ENCODE measurements at places on chromosomes 7 and 10.

GRCh38 chr7:49927631-49928030 is 154.2 kb downstream of the VWC2 start:
- H3K4me3 ChIP-seq: no peak overlapping the region
- no peaks in the 10 kb centered on the region for H3K4me1 ChIP-seq
- no peak for DNase-seq
- peaks cover 4% of the 10 kb centered on the region for H3K36me3 ChIP-seq

- H3K27ac ChIP-seq: no peak overlapping the region
- H3K36me3 ChIP-seq: no peaks in the 10 kb centered on the region
- no peak for DNase-seq
- peaks cover 2% of the 10 kb centered on the region for H3K27me3 ChIP-seq
Observed at GRCh38 chr10:61470740-61471139, 17.6 kb upstream of the TMEM26 start.

DNA sequence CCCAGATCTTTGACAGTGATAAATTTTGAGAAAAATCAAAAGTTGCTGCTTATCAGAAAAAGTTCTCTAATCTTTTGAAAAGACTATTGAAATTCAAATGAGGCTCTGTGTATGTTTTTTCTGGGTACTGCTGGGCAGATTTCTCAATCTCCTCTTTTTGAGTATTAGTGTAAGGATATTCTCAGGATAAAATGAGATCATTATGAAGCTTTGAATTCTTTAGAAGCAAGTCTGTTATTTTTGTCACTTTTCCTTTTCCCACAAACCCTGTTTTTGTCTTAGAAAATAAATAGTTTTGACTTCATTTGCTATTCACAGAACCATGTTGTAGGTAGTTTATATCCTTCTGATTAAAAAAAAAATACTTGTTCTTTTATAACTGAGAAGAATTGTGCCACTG is 7.9 kb downstream of the STAM start:
- peaks cover 74% of the 10 kb centered on the region for H3K4me1 ChIP-seq
- no peak for DNase-seq
- peak overlapping the region; percentile 37 for H3K27ac ChIP-seq
- no peaks in the 10 kb centered on the region for H3K27me3 ChIP-seq

DNA sequence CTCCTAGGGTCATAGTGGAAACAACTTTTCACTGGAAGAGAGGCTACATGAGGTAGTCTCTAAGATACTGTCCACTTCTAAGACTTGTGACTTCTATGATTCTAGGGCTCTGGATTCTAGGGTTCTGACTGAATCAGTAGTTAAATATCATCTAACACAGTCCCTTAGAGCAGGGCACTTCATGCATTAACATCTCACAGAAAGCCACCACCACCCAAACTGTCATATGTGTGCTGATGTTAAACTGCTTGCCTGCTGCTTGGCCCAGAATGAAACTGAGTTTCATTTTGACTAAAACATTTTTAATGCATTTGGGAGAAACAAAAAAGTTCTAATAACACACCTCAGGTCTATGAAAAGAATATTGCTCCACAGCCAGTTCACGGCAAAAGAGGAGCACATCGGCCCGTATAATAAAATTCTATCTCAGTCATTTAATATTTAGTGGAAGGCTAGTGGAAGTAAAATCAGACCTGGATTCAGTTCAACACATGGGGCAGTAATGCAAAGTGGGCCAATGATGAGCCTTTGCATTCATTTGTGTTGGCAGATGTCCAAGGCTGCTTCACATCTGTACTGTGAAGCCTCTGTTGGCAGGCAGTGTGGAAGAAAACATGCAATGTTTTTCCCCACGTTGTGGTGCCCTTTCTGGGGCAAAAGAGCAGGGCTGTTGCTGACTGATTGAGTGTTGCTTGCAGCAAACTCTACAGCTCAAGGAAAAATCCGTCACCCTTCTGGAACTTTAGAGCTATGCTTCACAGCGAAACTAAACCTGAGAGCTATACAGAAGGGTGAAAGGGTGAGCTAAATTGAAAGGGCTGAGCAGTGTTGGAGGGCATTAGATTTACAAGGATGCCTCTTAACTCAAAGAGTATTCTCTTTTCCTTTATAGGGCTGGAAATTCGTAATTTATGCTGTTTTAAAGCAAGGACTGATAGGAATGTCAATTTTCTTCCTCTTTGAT is 33.5 kb upstream of the AUTS2 start:
- H3K4me3 ChIP-seq: no peak overlapping the region
- no peaks in the 10 kb centered on the region for H3K4me1 ChIP-seq
- DNase-seq: no peak
- no peak overlapping the region for H3K27ac ChIP-seq

GRCh38 chr7:155694851-155695250 is 50.4 kb downstream of the RBM33 start:
- no peak overlapping the region for H3K4me3 ChIP-seq
- no peak for DNase-seq
- peaks cover 52% of the 10 kb centered on the region for H3K4me1 ChIP-seq
- no peaks in the 10 kb centered on the region for H3K36me3 ChIP-seq
- H3K27me3 ChIP-seq: no peaks in the 10 kb centered on the region
- no peak overlapping the region for H3K27ac ChIP-seq

- peak overlapping the region; percentile 93 for H3K27ac ChIP-seq
- H3K4me3 ChIP-seq: peak overlapping the region; percentile 87
- H3K36me3 ChIP-seq: peaks cover 7% of the 10 kb centered on the region
- DNase-seq: peak; percentile 86
Observed at GRCh38 chr7:100211342-100211780, 8.4 kb upstream of the PVRIG start.

GRCh38 chr10:95355301-95355700 is 64.5 kb upstream of the PDLIM1 start:
- no peaks in the 10 kb centered on the region for H3K4me1 ChIP-seq
- no peak overlapping the region for H3K27ac ChIP-seq
- H3K36me3 ChIP-seq: no peaks in the 10 kb centered on the region
- DNase-seq: no peak
- H3K4me3 ChIP-seq: no peak overlapping the region

DNA sequence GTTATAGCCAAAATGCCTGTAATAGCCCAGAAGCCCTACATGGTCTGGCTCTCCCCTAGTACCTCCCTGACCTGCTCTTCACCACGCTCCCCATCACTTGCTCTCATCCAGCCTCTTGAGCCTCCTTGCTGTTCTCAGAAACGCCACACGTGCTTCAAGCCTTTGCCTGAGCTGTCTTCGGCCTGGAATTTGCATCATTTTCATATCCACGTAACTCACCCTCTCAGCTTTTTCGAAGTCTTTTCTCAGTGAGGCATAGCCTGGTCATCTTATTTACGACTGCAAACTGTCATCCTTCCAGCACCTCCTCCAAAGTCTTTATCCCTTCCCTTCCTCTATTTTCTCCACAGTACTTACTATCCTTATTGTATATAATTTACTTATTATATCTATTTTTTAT is 151.0 kb upstream of the AHR start:
- no peaks in the 10 kb centered on the region for H3K27me3 ChIP-seq
- no peak overlapping the region for H3K4me3 ChIP-seq
- no peaks in the 10 kb centered on the region for H3K36me3 ChIP-seq
- no peak overlapping the region for H3K27ac ChIP-seq
- DNase-seq: no peak
- H3K4me1 ChIP-seq: peaks cover 40% of the 10 kb centered on the region

- no peaks in the 10 kb centered on the region for H3K36me3 ChIP-seq
- no peak for DNase-seq
- no peak overlapping the region for H3K27ac ChIP-seq
- H3K4me3 ChIP-seq: no peak overlapping the region
Observed at GRCh38 chr10:116741391-116742351, 695 bp downstream of the HSPA12A start.

GRCh38 chr7:36523371-36524101 is 133.9 kb downstream of the ANLN start:
- no peaks in the 10 kb centered on the region for H3K27me3 ChIP-seq
- H3K36me3 ChIP-seq: peaks cover 17% of the 10 kb centered on the region
- no peak for DNase-seq
- H3K27ac ChIP-seq: peak overlapping the region; percentile 44
- no peak overlapping the region for H3K4me3 ChIP-seq
- peaks cover 51% of the 10 kb centered on the region for H3K4me1 ChIP-seq

- H3K4me3 ChIP-seq: peak overlapping the region; percentile 76
- peaks cover 4% of the 10 kb centered on the region for H3K36me3 ChIP-seq
- H3K4me1 ChIP-seq: peaks cover 53% of the 10 kb centered on the region
- H3K27ac ChIP-seq: peak overlapping the region; percentile 81
- no peaks in the 10 kb centered on the region for H3K27me3 ChIP-seq
Observed at GRCh38 chr10:69061305-69062161, 26.4 kb upstream of the SRGN start.

- no peak overlapping the region for H3K4me3 ChIP-seq
- H3K27me3 ChIP-seq: peaks cover 8% of the 10 kb centered on the region
- no peaks in the 10 kb centered on the region for H3K4me1 ChIP-seq
Observed at GRCh38 chr10:34751272-34751671, 63.8 kb downstream of the PARD3 start.

DNA sequence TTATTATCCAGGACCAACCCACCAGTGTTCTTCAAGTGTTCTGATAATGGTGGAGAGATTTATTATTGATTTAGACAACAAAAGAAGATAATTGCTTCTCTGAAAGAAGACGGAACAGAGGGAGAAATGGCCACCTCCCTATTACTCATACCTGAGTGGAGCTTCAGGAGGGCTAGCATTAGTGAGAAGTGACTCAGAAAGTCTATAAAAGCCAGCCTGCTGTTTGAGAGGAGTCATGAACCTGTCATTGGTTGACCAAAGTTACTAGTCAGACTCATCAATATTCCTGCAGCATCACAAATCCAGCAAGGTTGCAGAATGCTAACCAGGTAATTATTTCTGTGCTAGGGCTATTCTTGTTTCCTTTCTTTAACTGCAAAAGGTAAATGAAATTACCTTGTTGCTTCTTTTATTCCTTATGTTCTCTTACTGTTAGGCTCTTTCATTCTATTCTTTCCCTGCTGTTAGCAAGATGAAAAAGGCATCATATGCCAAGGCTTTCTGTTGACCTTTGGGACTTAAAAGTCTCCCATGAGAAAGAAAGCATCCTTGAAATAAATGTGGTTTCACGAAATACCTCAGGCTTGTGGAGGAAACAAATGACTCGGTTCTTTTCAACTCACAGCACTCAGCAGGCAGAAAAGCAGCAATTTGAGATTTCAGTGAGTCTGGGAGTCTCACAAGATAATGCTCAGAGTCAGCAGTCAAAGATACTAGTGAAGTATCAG is 256.4 kb upstream of the PHYHIPL start:
- no peak overlapping the region for H3K27ac ChIP-seq
- no peaks in the 10 kb centered on the region for H3K4me1 ChIP-seq
- DNase-seq: no peak

GRCh38 chr10:20473023-20473760 is 423.9 kb downstream of the NEBL start:
- H3K4me1 ChIP-seq: peaks cover 14% of the 10 kb centered on the region
- H3K36me3 ChIP-seq: no peaks in the 10 kb centered on the region
- peak overlapping the region; percentile 43 for H3K4me3 ChIP-seq
- H3K27me3 ChIP-seq: no peaks in the 10 kb centered on the region
- DNase-seq: no peak
- peak overlapping the region; percentile 19 for H3K27ac ChIP-seq

GRCh38 chr7:115680921-115681320 is 349.6 kb downstream of the TFEC start:
- no peaks in the 10 kb centered on the region for H3K27me3 ChIP-seq
- no peak for DNase-seq

- H3K4me3 ChIP-seq: no peak overlapping the region
- H3K27ac ChIP-seq: no peak overlapping the region
- no peaks in the 10 kb centered on the region for H3K4me1 ChIP-seq
- H3K36me3 ChIP-seq: no peaks in the 10 kb centered on the region
- no peak for DNase-seq
Observed at GRCh38 chr7:78099715-78100394, 301.3 kb downstream of the PHTF2 start.

DNA sequence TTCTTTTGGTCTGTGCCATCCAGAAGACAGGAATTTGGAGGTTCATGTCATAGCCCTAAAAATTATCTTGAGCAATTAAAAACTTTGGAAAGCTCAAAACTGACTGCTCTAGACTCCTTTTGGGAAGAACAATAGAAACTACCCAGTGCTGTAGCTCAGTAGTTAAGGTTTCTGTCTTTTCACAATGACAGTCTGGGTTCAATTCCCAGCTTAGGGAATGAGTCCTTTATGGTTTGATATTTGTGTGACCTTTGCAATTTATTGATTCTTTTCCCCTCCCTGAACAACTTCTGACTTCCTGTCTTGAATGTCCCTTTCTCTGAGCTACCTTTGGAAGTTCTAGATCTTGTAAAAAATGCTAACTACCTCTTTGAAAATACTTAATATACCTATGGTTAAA is 603.3 kb upstream of the IGFBP3 start:
- H3K36me3 ChIP-seq: no peaks in the 10 kb centered on the region
- no peaks in the 10 kb centered on the region for H3K4me1 ChIP-seq
- H3K27me3 ChIP-seq: no peaks in the 10 kb centered on the region
- no peak for DNase-seq
- H3K27ac ChIP-seq: no peak overlapping the region
- H3K4me3 ChIP-seq: no peak overlapping the region

DNA sequence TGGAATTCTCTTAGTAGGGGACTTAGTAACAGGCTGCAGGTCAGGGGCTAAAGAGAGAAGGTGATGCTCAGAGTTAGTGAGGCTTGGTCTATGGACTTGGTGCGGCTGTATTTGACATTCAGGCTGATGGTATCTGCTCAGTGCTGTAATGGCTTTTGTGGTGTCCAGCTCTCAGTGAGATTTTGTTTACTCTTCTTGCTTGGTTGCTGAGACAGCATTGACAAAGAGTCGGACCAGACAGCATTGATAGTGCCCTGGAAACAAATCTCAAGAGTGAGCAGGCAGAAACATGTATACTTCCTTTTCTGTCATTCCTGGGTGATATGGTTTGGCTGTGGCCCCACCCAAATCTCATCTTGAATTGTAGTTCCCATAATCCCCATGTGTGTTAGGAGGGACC is 202.0 kb downstream of the STK31 start:
- peaks cover 17% of the 10 kb centered on the region for H3K27me3 ChIP-seq
- H3K27ac ChIP-seq: no peak overlapping the region
- no peaks in the 10 kb centered on the region for H3K4me1 ChIP-seq

DNA sequence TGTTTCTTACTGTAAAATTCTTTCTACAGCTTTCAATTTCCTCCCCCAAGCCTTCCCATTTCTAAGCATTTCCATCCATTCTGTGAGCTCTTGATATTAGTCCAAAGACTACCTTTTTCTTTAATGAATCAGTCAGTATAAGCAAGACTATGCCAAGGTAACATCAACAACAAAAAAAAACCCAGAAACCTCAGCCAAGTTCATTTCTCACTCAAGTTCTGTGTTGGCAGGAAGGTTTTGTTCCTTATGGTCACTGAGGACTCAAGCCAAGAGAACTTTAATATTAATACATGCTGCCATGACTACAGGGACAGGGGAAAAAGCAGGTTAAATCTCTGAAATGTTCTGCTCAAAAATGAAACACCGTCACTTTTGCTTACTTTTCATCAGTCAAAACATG is 621.2 kb upstream of the NRP1 start:
- DNase-seq: no peak
- H3K36me3 ChIP-seq: no peaks in the 10 kb centered on the region

- peaks cover 9% of the 10 kb centered on the region for H3K4me1 ChIP-seq
- no peak overlapping the region for H3K27ac ChIP-seq
- H3K4me3 ChIP-seq: peak overlapping the region; percentile 18
- H3K27me3 ChIP-seq: no peaks in the 10 kb centered on the region
Observed at GRCh38 chr10:62492870-62493180, 118.7 kb downstream of the ZNF365 start.

DNA sequence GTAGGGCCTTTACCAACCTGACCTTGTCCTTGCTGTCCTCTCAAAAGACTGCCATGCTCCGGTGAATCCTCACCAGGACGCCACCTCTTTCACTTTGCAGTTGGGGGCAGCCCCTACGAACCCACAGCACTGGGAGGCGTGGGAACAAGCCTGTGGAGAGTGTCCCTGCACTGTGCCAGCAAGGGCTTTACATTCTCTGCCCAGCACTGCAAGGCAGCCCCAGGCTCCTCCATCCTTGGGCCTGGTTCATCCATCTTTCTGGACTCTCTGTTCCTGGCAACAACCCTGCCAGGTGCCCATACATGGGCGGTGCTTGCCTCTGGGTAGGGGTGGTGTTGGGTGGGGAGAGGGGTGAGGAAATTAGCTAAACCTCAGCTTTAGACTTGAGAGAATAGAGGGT is 1.4 kb downstream of the CHAT start:
- no peak overlapping the region for H3K27ac ChIP-seq
- peaks cover 70% of the 10 kb centered on the region for H3K27me3 ChIP-seq

Data from natural killer cell treated with Interleukin-12 subunit alpha and Interleukin-12 subunit beta and Interleukin-15 and Interleukin-18, amount 100 ng/mL, for 72 hours (primary cell).